Tibial artery (tissue), 4 donors: ENCODE measurements at places on chromosomes 2 and 18.

- no peak overlapping the region for H3K4me3 ChIP-seq
- H3K27ac ChIP-seq, result no peak overlapping the region
- DNase-seq, result no peak
- no peaks in the 10 kb centered on the region for H3K27me3 ChIP-seq
Measured at GRCh38 chr2:101596333-101596732, 101.2 kb upstream of the MAP4K4 start.

DNA sequence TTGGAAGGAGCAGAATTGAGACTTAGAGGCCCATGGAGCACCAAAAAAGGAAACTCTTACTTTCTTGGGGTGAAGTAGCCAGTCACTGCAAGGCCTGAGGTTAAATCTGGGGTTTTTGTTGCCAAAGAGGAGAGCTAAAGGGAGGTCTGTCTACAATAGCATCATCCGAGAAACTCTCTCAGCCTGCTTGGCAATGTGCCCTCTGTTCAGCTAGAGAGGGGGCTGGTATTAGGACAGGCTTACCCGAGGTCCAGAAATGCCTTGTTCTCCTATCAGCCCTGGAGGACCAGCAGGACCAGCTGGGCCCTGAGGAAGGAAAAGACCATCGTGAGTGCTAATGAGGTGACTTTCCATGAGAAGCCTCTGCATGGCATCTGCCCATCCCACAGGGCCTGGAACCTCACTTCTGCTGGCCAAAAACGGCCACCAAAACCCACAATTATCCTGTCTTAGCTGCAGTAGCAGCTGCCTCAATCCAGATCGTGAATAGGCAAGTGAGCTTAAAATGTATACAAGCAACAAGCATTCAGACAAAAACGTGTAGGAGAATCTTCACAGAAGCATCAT, 61.6 kb downstream of the COL6A3 start:
- H3K4me3 ChIP-seq, result no peak overlapping the region
- H3K27ac ChIP-seq, result no peak overlapping the region
- peaks cover 19% of the 10 kb centered on the region for H3K4me1 ChIP-seq
- DNase-seq, result no peak
- H3K27me3 ChIP-seq, result no peaks in the 10 kb centered on the region

GRCh38 chr2:10350761-10351160, 48.1 kb downstream of the HPCAL1 start:
- H3K36me3 ChIP-seq, result peaks cover 6% of the 10 kb centered on the region
- no peak overlapping the region for H3K27ac ChIP-seq
- H3K4me3 ChIP-seq, result no peak overlapping the region
- H3K27me3 ChIP-seq, result no peaks in the 10 kb centered on the region
- peaks cover 13% of the 10 kb centered on the region for H3K4me1 ChIP-seq

- no peaks in the 10 kb centered on the region for H3K36me3 ChIP-seq
- H3K4me3 ChIP-seq, result no peak overlapping the region
- DNase-seq, result no peak
- no peak overlapping the region for H3K27ac ChIP-seq
- no peaks in the 10 kb centered on the region for H3K27me3 ChIP-seq
Measured at GRCh38 chr18:36634573-36635216, 194.1 kb downstream of the TPGS2 start.

- DNase-seq, result no peak
- H3K36me3 ChIP-seq, result peaks cover 12% of the 10 kb centered on the region
- no peak overlapping the region for H3K27ac ChIP-seq
- H3K4me3 ChIP-seq, result no peak overlapping the region
- peaks cover 8% of the 10 kb centered on the region for H3K4me1 ChIP-seq
- no peaks in the 10 kb centered on the region for H3K27me3 ChIP-seq
Measured at GRCh38 chr18:77017355-77017754, 115.2 kb downstream of the MBP start.

DNA sequence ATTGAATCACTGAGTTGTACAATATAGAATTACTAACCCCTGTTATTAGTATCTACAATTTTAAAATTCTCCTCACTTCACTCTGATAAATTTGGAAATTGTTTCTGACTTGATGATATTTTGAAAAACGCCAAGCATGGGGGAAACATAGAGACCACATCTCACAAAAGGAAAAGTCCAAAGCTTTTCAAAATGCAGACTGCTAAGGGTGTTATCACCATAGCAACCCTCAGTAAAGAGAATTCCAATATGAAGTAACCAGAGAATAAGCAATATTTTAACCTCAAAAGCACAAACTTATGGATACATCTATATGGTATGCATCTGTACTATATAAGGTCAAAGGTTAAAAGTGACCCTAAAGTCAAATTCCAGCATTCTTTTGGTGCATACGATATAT, 22.7 kb downstream of the LRP2 start:
- no peak for DNase-seq
- H3K36me3 ChIP-seq, result no peaks in the 10 kb centered on the region
- no peak overlapping the region for H3K27ac ChIP-seq
- peaks cover 5% of the 10 kb centered on the region for H3K27me3 ChIP-seq

DNA sequence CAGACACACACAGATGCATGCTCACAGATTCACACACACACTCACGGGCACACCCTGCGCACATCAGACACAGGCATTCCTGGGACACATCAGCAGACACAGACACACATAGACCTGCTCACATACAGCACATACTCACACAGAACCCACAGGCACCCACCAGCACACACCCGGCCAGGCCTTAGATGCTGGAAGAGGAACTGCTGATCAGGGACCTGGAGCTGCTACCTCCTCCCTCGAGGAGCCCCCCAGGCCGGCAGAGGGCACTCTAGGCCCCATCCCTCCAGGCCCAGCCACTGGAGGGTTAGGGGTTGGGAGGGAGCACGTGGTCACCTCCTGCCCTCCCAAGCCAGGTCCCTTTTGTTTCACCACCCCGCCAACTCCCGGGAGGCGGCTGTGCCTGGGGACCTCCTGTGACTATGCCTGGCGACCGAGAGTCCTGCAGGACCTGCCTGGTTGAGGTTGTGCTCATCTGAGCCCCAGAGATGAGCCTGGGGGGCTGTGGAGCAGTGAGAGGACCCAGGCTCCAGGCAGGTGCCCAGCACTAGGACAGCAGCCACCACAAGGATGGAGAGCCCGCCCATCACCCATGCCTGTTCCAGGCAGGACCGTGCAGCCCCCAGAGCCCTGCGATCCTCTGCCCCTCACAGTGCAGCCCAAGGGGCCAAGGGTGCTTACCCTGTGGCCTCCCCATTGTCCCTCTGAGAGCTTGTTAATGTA, 21.0 kb upstream of the PTMA start:
- no peak for DNase-seq
- no peaks in the 10 kb centered on the region for H3K27me3 ChIP-seq
- no peaks in the 10 kb centered on the region for H3K36me3 ChIP-seq
- H3K4me3 ChIP-seq, result no peak overlapping the region
- no peak overlapping the region for H3K27ac ChIP-seq

DNA sequence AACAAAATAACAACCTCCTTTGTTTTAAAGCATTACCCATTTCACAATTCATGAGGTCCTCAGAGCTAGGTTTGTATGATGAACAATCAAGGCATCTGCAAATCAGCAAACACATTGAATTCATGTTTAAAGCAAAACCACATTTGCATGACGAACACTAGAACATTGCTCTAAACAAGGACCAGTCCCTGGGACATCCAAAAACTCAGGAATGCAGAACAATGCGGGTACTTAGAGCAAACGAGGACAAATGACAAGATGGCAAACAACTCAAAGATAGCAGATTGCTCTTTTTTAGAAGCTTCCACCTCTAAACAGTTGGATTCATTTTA, 45.7 kb upstream of the RALBP1 start:
- H3K4me3 ChIP-seq, result no peak overlapping the region
- no peaks in the 10 kb centered on the region for H3K4me1 ChIP-seq
- no peak for DNase-seq
- H3K27me3 ChIP-seq, result no peaks in the 10 kb centered on the region

- no peaks in the 10 kb centered on the region for H3K4me1 ChIP-seq
- H3K27me3 ChIP-seq, result no peaks in the 10 kb centered on the region
- H3K4me3 ChIP-seq, result no peak overlapping the region
- no peaks in the 10 kb centered on the region for H3K36me3 ChIP-seq
- no peak overlapping the region for H3K27ac ChIP-seq
Measured at GRCh38 chr18:65352186-65352585, 398.6 kb upstream of the CDH7 start.

- H3K36me3 ChIP-seq, result no peaks in the 10 kb centered on the region
- no peaks in the 10 kb centered on the region for H3K4me1 ChIP-seq
- H3K4me3 ChIP-seq, result no peak overlapping the region
- H3K27me3 ChIP-seq, result no peaks in the 10 kb centered on the region
Measured at GRCh38 chr2:49248506-49248905, 94.2 kb upstream of the FSHR start.

GRCh38 chr2:168345601-168346000, 98.2 kb upstream of the STK39 start:
- peaks cover 4% of the 10 kb centered on the region for H3K27me3 ChIP-seq
- no peak overlapping the region for H3K27ac ChIP-seq
- no peaks in the 10 kb centered on the region for H3K4me1 ChIP-seq
- H3K4me3 ChIP-seq, result no peak overlapping the region
- H3K36me3 ChIP-seq, result no peaks in the 10 kb centered on the region
- DNase-seq, result no peak

GRCh38 chr2:30503007-30503694, 56.1 kb downstream of the LCLAT1 start:
- no peak overlapping the region for H3K4me3 ChIP-seq
- no peaks in the 10 kb centered on the region for H3K4me1 ChIP-seq
- DNase-seq, result no peak
- no peaks in the 10 kb centered on the region for H3K36me3 ChIP-seq

GRCh38 chr2:88690591-88691338, 708 bp upstream of the RPIA start:
- H3K4me3 ChIP-seq, result peak overlapping the region; percentile 80
- no peaks in the 10 kb centered on the region for H3K27me3 ChIP-seq
- H3K4me1 ChIP-seq, result peaks cover 18% of the 10 kb centered on the region
- H3K27ac ChIP-seq, result peak overlapping the region; percentile 78
- DNase-seq, result no peak

DNA sequence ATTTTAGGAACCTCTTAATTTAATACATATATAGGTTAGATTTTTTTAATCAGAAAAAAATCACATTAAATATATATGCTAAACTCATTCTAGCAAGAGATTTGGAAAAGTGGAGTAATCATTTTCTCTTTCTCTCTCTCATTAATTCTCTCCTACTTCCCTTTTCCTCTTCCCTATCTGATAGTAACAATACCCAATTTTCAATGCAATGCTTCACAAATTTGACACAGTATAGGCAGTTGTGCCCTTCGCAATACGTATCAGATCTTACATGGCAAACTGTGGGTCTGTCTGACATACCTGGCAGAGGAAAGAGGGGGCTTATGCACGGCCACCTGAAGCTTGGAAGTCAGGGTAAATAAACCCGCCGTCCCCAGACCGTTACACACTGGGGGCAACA, 444.3 kb downstream of the NBAS start:
- no peaks in the 10 kb centered on the region for H3K36me3 ChIP-seq
- no peaks in the 10 kb centered on the region for H3K4me1 ChIP-seq
- H3K4me3 ChIP-seq, result no peak overlapping the region
- DNase-seq, result no peak
- no peak overlapping the region for H3K27ac ChIP-seq

DNA sequence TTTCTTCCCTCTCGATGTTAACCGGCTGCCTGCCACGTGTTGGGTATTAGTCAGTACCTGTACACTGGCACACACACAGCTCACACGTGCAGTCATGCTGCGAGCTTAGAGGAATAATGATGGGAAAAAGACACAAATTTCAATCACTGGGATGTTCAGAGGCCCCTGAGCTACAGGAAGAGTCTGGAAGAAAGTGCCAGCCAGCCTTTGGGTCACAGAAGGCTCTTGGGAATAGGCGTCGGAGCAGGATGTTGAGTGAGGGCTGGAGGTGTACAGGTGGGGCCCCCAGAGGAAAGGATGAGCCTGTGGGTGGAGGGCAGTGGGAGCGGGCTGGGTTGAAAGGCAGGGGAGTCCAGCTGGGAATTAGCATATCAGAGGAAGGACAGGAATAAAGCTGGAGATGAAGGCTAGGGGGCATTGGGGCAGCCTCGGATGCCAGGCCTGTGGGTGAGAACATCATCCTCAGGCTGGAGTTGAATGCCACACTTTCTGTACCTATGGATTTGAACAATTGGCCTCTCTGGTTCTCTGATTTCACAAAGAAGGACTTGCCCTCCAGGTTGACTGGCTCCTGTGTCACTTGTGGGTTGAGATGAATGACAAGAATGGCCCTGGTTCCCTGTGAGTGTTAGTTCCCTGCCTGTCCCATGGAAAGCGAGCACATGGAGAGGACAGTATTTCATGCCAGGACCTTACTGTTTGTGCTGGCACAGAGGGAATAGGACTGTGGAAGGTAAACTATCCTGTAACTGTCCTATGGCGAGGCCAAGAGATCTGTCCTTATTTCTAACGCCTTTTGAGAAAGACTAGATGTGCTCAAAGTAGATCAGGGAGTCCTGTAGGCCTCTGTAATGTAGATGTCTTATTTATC, 40.6 kb downstream of the GREB1 start:
- H3K4me1 ChIP-seq, result no peaks in the 10 kb centered on the region
- peaks cover 4% of the 10 kb centered on the region for H3K27me3 ChIP-seq
- H3K27ac ChIP-seq, result no peak overlapping the region
- H3K4me3 ChIP-seq, result no peak overlapping the region
